ENCODE measurements at places on chromosomes 13 and 19. TPM values are rescaled to one million over a fixed set of nuclear protein-coding genes. Genes with fewer than 3 reads are reported as not detected.
A peak's percentile ranks its signal among the peaks of the same experiment; 100 is the strongest.

DNA sequence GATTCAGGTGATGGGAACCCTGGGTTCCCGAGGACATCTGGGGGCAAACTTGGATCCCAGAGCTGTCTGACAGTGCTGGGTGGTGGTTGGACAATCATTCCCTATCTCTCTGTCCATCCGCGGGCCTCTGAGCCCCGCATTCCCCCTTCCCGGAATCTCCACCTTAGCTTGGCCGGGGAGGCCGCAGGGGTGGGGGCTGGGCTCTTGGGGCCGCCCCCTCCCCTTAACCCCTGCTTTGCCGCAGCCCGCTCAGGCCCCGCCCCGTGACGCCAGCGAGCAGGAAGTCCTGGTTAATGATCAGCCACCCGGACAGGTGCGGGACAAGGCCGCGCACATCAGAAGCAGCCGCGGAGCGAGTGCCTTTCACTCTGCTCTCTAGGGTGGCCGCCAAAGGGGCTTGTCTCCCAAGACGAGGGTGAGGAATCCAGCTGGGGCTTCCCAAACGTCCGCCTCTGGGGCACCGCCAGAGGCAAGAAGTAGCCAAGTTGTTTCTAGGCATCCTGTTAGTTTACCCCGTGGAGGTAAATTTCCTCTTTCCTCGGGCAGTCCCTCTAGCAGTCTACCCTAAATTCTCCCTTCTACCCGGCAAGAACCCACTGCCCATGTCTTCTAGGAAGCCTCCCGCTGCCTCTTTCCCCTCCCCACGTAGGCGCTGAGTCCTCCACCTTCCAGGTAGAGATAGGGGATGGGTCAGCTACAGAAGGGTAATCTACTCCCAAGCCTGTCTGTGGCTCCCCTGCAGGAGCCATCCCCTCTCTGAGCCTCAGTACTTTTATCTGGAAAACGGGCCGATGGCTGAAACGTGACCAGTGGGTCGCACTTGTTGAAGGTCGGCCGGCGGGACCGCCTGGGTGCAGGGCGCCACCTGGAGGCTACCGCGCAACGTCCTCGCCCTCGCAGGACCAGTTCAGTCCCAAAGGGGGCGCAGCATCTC lies 3.0 kb downstream of the IRF2BP1 start:
- H3K36me3 ChIP-seq = peaks cover 3% of the 10 kb centered on the region
- H3K27ac ChIP-seq = peak overlapping the region; percentile 32
- peak overlapping the region; percentile 66 for H3K4me3 ChIP-seq
- peaks cover 7% of the 10 kb centered on the region for H3K27me3 ChIP-seq
- H3K4me1 ChIP-seq = peaks cover 29% of the 10 kb centered on the region

NFKBIB gene
- 52.5 TPM for total RNA-seq

PRKCG gene
- total RNA-seq = 0.25 TPM

GRCh38 chr19:10642473-10643171 lies 11.5 kb upstream of the ILF3 start:
- H3K27me3 ChIP-seq = no peaks in the 10 kb centered on the region
- DNase-seq = no peak

ZNF333 gene
- total RNA-seq = 12.7 TPM

IGFL3 gene
- not detected for total RNA-seq

- DNase-seq = no peak
- H3K27ac ChIP-seq = no peak overlapping the region
- H3K4me3 ChIP-seq = no peak overlapping the region
- H3K27me3 ChIP-seq = peaks cover 13% of the 10 kb centered on the region
These were observed 15.6 kb upstream of the NBEA start for GRCh38 chr13:34926508-34926907.

SAMD1 gene
- 73.8 TPM for total RNA-seq

- H3K4me1 ChIP-seq = no peaks in the 10 kb centered on the region
- DNase-seq = no peak
- peaks cover 4% of the 10 kb centered on the region for H3K27me3 ChIP-seq
These were observed 12.1 kb downstream of the GPC6 start for GRCh38 chr13:93238711-93239110.

C19orf18 gene
- total RNA-seq = 0.46 TPM

GRCh38 chr13:76879203-76879882 lies 6.9 kb downstream of the KCTD12 start:
- peak; percentile 84 for DNase-seq
- no peaks in the 10 kb centered on the region for H3K36me3 ChIP-seq
- H3K27ac ChIP-seq = peak overlapping the region; percentile 91
- H3K4me3 ChIP-seq = peak overlapping the region; percentile 53

DNA sequence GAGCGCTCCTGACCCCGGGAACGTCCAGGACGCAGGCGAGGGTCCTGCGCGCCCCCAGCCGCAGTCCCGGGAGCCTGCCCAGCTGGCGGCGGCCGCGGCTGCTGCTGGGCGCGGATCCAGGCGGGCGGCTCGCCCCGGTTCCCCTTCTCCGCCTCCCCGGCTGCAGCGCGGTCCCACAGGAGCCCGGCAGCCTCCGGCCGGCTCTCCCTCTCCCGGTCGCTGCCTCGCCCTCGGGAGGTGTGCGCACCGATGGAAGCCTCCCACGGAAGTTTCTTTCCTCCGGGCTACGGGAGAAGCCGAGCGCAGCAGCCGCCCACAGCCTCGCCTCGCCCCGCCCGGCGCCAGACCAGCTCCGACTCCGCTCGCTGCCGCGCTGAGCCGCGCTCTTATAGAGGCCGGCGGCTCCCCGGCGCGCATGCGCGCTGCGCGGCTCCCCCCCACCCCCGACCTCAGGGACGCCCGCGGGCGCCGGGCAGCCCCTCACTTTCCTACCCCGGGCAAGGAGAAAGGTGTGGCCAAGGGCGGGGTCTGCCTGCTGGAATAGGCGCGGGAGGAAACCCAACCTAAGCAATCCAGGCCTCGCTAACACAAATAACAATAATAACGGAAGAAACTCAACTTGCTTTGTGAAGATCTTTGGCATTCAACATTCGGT lies at the start of gene SHISA2:
TSS of gene SHISA2 (minus strand) at position 360 of the 655 bp plus-strand sequence. CDS start 1,041 bp downstream, outside the sequence.
- DNase-seq = peak; percentile 72
- H3K4me1 ChIP-seq = peaks cover 17% of the 10 kb centered on the region
- H3K4me3 ChIP-seq = peak within 1 kb of the TSS; percentile 34
- no peaks in the 10 kb centered on the region for H3K36me3 ChIP-seq

ZNF415 gene
- total RNA-seq = 3.3 TPM

Data from activated CD4-positive, alpha-beta T cell treated with anti-CD3 and anti-CD28 coated beads for 36 hours (primary cell).